ENCODE measurements at places on chromosomes 3 and 15.

DNA sequence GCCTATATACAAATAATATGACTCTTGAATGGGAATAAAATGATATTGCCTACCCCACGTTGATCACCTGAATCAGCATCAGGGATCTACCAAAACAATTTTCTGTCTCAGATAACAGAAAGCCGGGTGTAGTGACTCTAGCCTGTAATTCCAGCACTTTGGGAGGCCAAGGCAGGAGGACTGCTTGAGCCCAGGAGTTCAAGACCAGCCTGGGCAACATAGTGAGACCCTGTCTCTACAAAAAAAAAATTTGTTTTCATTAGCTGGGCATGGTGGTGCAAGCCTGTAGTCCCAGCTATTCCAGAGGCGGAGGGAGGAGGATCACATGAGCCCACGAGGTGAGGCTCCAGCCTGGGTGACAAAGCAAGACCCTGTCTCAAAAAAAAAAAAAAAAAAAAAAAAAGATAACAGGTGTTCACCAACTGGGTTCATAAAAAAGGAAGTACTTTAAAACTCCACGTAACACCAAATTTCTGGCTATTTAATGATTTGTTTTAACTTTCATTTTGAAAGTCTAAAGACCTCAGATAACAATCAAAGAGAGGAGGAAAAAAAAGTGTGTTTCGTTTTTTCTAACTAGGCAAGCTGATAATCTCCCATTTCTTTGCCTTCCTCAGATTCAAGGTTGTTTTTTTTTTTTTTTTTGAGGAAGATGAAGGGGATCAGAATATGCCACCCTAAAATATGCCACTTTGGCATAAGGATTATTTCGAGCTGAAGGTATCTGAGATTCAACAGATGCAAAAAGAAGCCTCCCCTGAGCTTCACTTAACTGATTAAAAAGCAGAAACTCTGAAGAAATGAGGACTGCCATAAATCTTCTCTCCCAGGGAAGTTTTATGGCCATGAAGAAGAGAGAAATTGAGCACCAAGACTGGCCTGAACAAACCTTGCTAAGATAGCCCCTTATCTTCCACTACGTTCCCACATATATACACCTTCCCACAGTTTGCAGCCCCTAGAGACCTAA is 44.1 kb downstream of the TRANK1 start:
- no peak for DNase-seq

GRCh38 chr15:41982133-41982930 is 10.0 kb upstream of the EHD4 start:
- DNase-seq = no peak

GRCh38 chr15:58380280-58380945 is 51.4 kb upstream of the LIPC start:
- DNase-seq = no peak

DNA sequence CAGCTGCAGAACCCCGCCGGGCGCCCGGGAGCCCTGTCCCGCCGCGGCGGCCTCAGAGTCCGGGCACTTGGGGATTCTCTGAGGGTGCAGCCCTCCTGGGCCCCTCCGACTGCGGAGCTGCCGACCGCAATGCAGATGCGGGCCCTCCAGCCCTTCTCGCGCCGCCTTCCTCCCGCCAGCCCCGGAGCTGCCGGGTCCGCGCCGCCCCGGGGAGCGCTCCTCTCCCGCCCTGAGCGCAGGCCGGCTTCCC is 320 bp upstream of the ACAN start:
- no peak for DNase-seq

DNA sequence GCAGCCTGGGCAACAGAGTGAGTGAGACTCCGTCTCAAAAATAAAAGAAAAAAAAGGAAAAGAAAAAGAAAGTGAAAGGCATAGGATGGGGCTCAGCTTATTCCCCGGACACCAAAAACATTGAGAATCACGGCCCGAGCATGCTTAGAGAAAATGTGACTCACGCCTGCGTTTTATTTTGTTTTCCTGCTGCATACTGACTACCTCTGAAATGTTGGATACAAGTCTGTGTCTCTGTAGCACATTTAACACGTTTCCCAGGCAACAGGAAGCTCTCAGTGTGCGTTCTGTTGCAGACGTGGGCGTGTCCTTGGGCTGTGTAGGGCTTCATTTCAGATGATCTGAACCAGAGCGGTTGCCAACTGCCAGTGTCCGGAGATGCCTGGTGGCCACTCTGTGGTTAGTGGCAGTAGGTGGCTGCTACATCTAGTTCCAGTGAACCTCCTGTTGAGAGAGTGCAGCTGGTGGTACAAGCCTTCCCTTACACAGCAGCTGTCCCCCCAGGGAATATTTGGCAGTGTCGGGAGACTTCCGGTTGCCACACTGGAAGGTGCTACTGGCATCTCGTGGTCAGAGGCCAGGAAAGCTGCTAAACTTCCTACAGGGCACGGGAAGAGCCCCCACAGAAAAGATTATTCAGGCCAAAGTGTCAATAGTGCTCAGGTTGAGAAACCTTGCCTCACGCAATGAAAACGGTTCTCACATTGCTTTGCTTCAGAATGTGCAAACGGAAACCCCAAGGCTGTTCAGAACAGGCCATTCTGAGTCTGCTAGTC is 3.0 kb downstream of the SLC51A start:
- DNase-seq = peak; percentile 91
